Cortex of kidney (tissue), 1 donor: ENCODE measurements at places on chromosomes 2 and 18.

GRCh38 chr18:10354241-10354811 lies 100.1 kb upstream of the APCDD1 start:
- no peak for DNase-seq

DNA sequence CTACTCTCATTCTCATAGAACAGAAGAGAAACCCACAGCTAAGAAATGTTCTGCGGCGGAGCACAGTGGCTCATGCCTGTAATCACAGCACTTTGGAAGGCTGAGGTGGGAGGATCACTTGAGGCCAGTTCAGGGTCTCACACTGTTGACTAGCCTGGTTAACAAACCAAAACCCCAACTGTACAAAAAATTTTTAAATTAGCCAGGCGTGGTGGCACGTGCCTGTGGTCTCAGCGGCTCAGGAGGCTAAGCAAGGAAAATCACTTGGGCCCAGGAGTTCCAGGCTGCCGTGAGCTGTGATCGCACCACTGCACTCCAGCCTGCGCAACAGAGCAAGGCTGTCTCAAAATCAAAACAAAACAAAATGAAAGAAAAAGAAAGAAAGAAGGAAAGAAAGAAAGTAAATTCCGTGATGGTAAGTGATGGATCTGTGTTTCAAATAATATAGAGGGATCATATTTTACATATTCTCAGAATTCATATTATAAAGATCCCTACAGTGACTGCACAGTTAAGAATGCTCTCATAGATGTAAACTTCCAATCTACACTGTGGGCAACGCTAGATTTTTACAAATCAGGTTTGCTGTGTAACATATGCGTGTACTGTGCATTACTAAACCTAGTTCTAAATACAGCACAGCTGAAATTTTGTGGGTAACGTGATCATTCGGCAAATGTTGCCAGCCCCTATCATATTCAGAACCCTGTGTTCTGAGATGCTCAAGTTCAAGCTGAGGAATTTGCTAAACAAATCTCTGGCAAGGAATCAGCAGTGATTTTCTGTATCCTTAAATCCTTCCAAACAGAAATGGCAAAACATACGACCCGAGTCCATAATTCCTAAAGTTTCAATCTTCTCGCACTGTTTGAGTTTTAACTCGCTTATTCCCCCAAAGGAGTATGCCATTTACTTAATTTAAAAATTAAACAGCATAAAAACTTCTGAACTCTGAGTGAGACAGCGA lies 1.2 kb upstream of the RAB12 start:
- no peak for DNase-seq

GRCh38 chr2:138125306-138126288 lies 161.3 kb downstream of the HNMT start:
- DNase-seq = no peak

DNA sequence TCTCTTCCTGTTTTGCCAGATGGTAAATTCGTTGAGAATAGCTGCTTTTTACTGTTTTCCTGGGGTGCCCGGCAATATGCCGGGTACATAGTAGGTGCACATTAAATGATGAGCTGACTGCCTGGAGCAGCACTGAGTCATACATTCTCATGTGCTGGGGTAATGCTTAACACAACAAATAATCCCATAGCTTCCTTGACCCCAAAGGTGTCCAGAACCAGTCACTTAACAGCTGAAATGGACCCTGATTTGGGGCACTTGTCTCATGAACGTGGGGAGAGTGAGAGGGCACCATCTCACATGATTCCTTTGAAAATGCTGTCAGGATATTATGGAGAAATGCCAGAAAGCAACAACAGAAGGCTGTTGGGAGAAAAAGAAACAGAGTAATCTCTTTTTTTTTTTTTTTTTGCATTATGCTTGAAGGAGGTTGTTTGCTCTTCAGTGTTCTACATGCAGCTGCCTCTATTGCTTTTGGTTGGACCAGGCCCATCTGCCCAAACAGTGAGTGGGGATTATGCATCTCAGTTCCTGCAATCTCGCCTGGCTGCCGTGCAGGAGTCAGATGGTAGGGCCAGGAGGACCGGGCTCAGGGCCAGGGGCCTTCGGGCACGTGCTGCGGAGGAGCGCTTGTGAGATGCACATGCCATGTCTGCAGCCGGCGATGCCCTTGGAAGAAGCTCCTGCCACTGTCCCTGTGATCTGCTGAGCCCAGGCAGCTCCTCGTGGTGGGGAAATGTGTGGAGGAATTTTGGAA lies 162.1 kb downstream of the SH3RF3 start:
- no peak for DNase-seq
